PC-9 (cell line): ENCODE measurements at places on chromosomes 7 and 10. TPM values are rescaled to one million over a fixed set of nuclear protein-coding genes. Genes with fewer than 3 reads are reported as not detected.

DNA sequence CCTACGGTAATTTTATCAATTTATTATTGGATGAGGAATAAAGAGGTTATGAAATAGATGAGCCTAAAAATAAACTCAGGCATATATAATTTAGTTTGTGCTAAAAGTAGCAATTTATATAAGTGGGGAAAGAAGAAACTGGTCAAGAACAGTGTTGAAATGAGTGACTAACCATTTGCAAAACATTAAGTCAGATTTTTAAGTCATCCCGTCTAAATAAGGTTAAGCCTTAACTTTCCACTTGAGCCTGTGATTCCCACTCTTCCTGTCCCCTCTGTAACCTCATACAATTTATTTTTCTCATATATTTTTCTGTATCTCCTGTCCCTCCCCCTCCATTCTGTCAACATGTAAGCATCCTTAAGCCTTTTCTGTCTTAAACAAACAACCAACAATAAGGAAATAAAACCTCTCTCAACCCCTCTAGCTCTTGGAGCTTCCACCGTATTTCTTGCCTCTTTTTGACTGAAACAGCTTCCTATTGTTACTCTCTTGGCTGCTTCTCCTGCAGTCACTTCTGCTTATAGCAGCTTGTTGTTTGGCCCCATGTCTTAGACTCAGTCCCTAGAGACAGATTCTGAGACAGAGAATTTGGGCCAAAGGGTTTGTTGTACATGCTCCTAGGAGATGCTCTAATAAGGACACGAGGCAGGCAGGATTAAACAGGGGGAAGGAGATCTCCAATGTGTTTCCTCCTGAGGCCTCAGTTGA is 109.7 kb downstream of the GNAI1 start:
- H3K4me1 ChIP-seq: no peaks in the 10 kb centered on the region
- H3K27me3 ChIP-seq: no peaks in the 10 kb centered on the region
- H3K36me3 ChIP-seq: no peaks in the 10 kb centered on the region
- no peak overlapping the region for H3K27ac ChIP-seq
- H3K4me3 ChIP-seq: no peak overlapping the region
- DNase-seq: no peak

GRCh38 chr7:45088146-45088701 is 545 bp downstream of the NACAD start:
- no peaks in the 10 kb centered on the region for H3K27me3 ChIP-seq
- H3K27ac ChIP-seq: no peak overlapping the region
- no peaks in the 10 kb centered on the region for H3K36me3 ChIP-seq
- H3K4me1 ChIP-seq: peaks cover 17% of the 10 kb centered on the region

GRCh38 chr7:99039384-99039891 is 104.5 kb downstream of the SMURF1 start:
- H3K27ac ChIP-seq: no peak overlapping the region
- no peaks in the 10 kb centered on the region for H3K4me1 ChIP-seq
- H3K4me3 ChIP-seq: no peak overlapping the region
- H3K27me3 ChIP-seq: no peaks in the 10 kb centered on the region
- H3K36me3 ChIP-seq: peaks cover 76% of the 10 kb centered on the region

The STAG3 gene
- total RNA-seq: 0.83 and 1.4 TPM in 2 replicates

- H3K4me1 ChIP-seq: peaks cover 19% of the 10 kb centered on the region
- no peak for DNase-seq
- no peaks in the 10 kb centered on the region for H3K27me3 ChIP-seq
- no peaks in the 10 kb centered on the region for H3K36me3 ChIP-seq
Observed at GRCh38 chr7:157279741-157280215, 57.0 kb upstream of the DNAJB6 start.

- H3K27ac ChIP-seq: no peak overlapping the region
- DNase-seq: no peak
- no peaks in the 10 kb centered on the region for H3K27me3 ChIP-seq
- H3K4me3 ChIP-seq: no peak overlapping the region
- H3K36me3 ChIP-seq: no peaks in the 10 kb centered on the region
Observed at GRCh38 chr7:97130417-97131139, 13.1 kb downstream of the SDHAF3 start.

The ZNF438 gene
- 4.6 and 4.7 TPM in 2 replicates for total RNA-seq

DNA sequence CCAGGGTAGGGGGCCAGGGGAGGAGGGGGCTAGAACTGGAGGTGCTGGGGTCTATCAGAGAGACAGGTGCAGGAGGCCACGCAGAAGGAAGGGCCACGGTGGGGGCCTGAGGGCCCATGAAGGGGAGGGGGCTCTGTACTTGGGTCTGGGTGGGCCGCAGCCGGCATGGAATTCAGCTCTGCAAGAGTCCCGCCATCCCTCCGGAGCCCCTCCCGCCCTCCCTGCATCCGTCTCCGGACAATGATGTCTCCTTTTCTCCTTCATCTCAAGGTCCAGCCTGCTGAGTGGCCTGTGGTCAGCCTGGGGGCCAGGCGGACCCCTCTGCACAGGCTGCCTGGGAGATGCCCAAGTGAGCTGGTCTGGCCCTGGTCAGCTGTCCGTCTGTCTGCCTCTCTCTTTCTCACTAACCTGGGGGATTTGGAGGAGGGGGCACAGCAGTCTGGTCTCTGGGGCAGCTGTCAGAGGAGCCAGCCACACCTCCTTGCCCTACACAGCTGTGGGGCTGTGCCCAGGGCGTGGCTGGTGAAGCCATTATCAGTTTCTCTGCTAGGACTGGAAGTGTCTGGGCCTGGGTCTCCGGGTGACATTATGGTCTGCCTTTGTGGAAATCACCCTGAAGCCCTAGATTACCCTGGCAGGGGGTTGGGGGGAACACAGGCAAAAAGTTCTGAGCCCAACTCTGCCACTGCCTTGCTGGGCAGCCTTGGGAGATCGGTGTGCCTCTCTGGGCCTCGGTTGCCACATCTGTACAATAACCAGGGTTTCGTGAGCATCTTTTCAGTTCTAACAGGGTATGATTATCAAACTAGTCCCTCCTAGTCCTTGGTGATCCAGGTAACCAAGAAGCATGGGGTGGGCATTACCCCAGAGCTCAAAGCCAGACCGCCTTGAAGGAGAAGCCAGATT is 19.0 kb upstream of the HSPB1 start:
- H3K27me3 ChIP-seq: peaks cover 34% of the 10 kb centered on the region
- no peaks in the 10 kb centered on the region for H3K36me3 ChIP-seq
- H3K4me1 ChIP-seq: no peaks in the 10 kb centered on the region
- no peak overlapping the region for H3K4me3 ChIP-seq
- H3K27ac ChIP-seq: no peak overlapping the region

The PTF1A gene
- total RNA-seq: not detected in 2 replicates

GRCh38 chr7:55157764-55158105 is 138.9 kb downstream of the EGFR start:
- peaks cover 98% of the 10 kb centered on the region for H3K36me3 ChIP-seq
- H3K4me3 ChIP-seq: no peak overlapping the region
- DNase-seq: no peak
- no peaks in the 10 kb centered on the region for H3K27me3 ChIP-seq
- H3K4me1 ChIP-seq: peaks cover 8% of the 10 kb centered on the region

DNA sequence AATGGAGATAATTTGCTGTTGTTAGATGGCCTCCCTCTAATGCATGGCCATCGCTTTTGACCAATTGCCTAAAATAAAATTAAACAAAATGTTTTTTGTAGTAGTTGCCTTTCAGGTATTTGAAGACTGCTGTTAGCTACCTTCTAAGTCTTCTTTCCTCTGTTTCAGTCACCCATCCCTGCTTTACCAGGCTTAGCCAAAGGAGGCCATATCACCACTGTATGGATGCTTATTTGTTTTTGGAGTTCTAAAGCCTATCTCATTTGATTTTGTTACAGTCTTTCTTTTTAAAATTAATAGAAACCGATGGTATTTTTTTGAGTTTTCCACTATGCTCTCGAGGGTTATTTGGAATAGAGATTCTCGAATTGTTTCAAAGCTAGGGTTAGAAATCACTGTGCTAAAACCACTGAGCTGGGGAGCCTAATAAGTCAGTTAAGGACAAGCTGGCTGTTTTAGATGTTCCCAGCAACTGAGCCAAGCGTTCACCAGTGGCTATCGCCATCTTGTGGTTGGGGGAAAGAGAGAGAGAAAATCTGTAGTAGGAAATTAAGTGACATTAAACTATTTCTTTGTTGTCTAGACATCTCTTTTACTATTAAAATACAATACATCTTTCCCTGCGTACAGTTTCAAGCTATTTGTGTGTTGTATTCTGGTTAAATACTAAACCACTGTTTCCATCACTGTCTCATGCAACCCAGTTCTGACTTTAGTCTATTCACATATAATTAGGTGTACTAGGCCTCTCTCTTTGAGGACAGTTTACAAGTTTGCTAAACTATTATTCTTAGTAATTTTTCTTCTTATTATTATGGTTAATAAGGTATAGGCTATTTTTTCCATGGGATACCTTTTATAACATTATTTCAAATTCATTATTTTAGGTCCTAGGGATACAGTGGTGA is 52.2 kb downstream of the GPR158 start:
- no peak overlapping the region for H3K4me3 ChIP-seq
- H3K27me3 ChIP-seq: no peaks in the 10 kb centered on the region
- DNase-seq: no peak

DNA sequence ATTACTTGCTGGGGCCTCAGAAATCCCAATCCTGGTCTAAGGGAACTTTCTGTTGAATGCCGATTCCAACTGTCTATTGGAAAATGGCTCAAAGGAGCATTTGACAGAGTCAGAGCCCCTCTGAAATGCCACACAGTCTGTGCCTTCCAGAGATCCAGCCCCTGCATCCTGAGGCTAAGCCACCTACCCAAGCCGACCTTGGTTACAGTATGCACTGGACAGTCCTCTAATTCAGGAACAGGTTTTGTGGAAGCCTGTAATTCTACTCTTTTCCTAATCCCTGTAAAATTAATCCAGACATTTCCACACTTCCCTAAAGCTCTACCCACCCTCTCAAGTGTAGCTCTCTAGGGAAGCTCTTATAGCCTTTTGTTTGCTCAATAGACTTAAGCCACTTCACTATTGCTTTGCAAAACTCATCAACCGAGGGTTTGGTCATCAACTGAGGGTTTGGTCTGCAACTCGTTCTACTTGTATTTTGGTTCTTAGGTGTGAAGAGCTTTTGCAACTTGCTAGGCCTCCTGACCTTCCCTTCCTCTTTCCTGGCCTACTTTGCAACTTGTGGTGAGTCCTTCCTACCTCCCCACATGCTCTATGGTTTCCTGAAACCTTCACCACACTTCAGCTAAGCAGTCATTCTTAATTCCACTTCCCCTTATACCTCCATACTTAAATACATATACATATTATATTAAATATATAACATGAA is 364.8 kb downstream of the SFMBT2 start:
- H3K36me3 ChIP-seq: no peaks in the 10 kb centered on the region
- DNase-seq: no peak
- H3K4me3 ChIP-seq: no peak overlapping the region
- no peak overlapping the region for H3K27ac ChIP-seq

GRCh38 chr10:133405844-133406527 is 12.0 kb downstream of the MTG1 start:
- no peaks in the 10 kb centered on the region for H3K27me3 ChIP-seq
- peaks cover 10% of the 10 kb centered on the region; the same call in 1 of the 2 replicates for H3K36me3 ChIP-seq
- H3K27ac ChIP-seq: no peak overlapping the region
- no peak for DNase-seq
- no peaks in the 10 kb centered on the region for H3K4me1 ChIP-seq

GRCh38 chr7:3380034-3380433 is 79.0 kb downstream of the SDK1 start:
- no peak overlapping the region for H3K27ac ChIP-seq
- no peaks in the 10 kb centered on the region for H3K36me3 ChIP-seq
- DNase-seq: no peak
- no peak overlapping the region for H3K4me3 ChIP-seq
- no peaks in the 10 kb centered on the region for H3K4me1 ChIP-seq
- peaks cover 90% of the 10 kb centered on the region for H3K27me3 ChIP-seq

- no peak for DNase-seq
- H3K4me3 ChIP-seq: no peak overlapping the region
- no peak overlapping the region for H3K27ac ChIP-seq
- H3K36me3 ChIP-seq: no peaks in the 10 kb centered on the region
- H3K27me3 ChIP-seq: no peaks in the 10 kb centered on the region
Observed at GRCh38 chr7:81852701-81853100, 82.9 kb upstream of the HGF start.

DNA sequence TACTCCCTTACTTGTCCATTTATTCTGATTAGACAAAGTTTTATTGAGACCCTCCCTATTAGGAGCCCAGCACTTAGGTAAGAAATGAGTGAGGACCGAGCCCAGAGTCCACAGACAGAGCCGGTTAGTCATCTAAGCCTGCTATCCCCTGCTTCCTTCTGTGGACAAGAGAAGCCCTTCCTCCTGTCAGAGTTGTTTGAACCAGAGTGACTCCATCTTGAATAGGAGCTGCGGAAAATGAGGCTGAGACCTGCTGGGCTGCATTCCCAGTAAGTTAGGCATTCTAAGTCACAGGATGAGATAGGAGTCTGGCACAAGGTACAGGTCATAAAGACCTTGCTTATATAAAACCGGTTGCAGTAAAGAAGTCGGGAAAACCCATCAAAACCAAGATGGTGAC is 109.1 kb downstream of the CPXM2 start:
- no peaks in the 10 kb centered on the region for H3K4me1 ChIP-seq
- H3K27ac ChIP-seq: no peak overlapping the region
- H3K27me3 ChIP-seq: peaks cover 43% of the 10 kb centered on the region
- no peak for DNase-seq

The AIFM2 gene
- total RNA-seq: 40.3 and 47.0 TPM in 2 replicates

- H3K4me3 ChIP-seq: no peak overlapping the region
- no peaks in the 10 kb centered on the region for H3K27me3 ChIP-seq
- no peaks in the 10 kb centered on the region for H3K4me1 ChIP-seq
- H3K36me3 ChIP-seq: no peaks in the 10 kb centered on the region
- no peak for DNase-seq
Observed at GRCh38 chr7:94088560-94088959, 84.4 kb upstream of the BET1 start.

DNA sequence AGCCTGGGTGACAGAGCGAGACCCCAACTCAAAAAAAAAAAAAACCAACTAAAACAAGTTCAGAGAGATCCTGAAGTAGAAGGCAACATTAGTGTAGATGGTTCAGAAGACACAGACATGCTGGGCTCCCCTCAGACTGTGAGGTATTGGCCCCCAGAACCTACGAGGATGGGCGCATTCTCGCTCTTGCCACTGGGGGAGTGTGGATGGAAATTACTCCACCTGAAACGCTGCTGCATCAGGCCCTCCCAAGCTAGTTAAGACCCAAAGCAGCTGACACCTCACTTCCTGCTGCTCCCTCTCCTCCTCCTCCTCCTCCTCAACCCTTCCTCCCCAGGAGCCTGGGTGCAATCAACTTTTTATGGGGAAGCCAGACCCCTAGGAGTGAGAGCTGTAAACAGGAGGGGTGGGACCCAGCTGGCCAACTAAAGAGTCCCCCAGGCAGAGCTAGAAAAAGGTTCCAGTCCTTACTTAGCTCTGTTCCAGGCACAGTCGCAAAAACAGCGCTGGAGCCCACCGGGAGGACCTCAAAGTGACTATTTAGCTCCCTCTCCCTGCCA is 7.4 kb downstream of the SH3PXD2A start:
- H3K36me3 ChIP-seq: no peaks in the 10 kb centered on the region
- H3K27me3 ChIP-seq: no peaks in the 10 kb centered on the region
- H3K4me1 ChIP-seq: no peaks in the 10 kb centered on the region
- no peak for DNase-seq
- H3K27ac ChIP-seq: no peak overlapping the region
- no peak overlapping the region for H3K4me3 ChIP-seq
